ENCODE measurements at places on chromosomes 4 and X.

DNA sequence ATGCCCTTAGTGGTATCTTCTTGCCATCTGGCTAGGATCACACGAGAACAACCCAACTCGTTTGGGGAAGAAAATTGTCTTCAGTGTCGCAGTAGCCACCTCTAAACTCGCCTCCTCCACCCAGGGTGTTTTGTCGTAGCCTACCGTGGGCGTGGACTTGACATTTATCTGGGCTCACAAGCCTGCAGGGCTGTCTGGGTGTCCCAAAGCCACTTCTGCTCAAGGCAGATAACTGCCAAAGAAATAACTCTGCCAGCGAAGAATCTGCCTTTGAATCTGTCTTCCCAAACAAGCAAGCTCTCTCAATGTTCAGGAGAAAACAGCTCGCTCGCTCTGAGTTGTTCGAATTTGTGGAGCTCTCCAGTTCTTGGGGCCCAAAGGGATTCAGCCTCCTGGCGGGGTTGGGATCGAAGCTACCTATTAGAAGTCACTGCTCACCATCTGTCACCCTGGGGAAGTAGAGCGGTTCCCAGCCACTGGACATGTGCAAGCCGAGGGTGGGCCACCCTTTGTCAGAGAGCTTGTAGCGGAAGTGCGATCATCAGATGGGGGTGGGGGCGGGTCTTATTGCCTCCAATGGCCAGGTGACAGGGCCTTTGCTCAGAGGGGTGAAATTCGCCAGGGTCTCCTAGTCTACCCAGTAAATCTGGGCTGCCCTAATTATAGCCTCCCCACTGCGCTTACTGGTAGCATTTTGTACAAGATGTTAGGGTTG lies 14.8 kb downstream of the BLOC1S4 start:
- ATAC-seq, result no peak

- ATAC-seq, result no peak
Observed at GRCh38 chrX:123990602-123991001, 29.1 kb downstream of the STAG2 start.

GRCh38 chr4:146472404-146472803 lies 49.3 kb downstream of the SLC10A7 start:
- ATAC-seq, result no peak

GRCh38 chr4:63717384-63717783 lies 691.9 kb downstream of the TECRL start:
- ATAC-seq, result no peak

DNA sequence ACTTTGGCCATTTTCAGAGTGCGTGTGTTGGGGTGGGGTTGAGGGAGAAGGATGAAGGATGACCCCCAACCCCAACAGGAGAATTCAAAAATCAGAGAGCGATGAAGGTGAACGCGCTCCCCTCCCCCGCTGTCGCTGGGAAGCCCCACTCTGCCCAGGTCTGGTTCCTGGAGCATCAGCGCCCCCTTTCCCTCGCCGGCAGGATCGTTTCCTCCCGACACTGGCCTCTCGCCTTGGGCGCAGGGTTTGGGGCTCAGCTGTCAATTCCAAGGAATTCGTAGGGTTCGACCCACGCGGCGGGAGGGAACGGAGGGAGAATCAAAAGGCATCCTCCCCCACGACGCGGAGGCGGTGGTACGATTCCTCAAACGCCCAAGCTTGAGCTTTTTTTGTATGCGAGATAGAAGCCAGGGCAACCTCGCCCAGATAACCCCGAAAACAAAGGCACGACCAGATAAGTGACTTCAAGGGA lies 1.0 kb upstream of the PDGFRA start:
- ATAC-seq, result peak; percentile 30

DNA sequence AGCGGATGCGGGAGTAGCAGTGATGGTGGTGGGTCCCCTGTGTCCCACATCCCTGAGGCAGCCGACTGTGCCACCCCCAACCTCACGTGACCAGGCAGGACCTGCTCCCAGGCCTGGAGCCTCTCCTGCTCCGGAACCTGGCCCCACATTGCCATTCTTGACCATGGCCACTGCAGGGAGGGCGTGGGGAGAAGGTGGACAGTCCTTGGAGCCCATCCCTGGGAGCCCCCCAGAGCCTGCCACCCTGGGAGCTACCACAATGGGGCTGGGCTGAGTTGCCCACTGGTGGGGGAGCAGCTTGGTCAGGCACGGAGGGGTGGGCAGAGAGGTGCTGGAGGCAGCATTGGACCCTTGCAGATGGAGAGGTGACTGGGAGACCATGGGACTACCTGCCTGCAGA lies 36.8 kb downstream of the TMPRSS11A start:
- ATAC-seq, result no peak

DNA sequence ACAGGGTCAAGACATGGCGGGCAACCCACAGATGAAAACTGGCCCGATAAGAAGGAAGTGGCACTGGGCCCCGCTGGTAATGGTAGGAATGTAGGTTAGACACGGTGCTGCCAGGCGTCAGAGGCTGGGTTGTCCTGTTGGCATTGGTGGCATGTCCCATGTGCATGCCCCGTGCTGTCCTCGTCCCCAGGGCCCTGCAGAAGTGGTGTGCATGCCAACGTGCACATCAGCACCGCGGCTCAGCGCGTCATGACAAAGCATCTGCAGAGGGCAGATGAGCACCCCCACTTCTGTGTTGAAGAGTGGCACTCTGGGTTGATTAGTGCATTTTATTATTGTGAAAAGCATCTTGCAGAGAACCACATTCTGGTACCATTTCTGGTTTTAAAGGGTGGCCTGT lies 35.6 kb downstream of the NELFA start:
- ATAC-seq, result no peak

GRCh38 chr4:115575851-115576250 lies 462.4 kb upstream of the NDST4 start:
- ATAC-seq, result no peak

DNA sequence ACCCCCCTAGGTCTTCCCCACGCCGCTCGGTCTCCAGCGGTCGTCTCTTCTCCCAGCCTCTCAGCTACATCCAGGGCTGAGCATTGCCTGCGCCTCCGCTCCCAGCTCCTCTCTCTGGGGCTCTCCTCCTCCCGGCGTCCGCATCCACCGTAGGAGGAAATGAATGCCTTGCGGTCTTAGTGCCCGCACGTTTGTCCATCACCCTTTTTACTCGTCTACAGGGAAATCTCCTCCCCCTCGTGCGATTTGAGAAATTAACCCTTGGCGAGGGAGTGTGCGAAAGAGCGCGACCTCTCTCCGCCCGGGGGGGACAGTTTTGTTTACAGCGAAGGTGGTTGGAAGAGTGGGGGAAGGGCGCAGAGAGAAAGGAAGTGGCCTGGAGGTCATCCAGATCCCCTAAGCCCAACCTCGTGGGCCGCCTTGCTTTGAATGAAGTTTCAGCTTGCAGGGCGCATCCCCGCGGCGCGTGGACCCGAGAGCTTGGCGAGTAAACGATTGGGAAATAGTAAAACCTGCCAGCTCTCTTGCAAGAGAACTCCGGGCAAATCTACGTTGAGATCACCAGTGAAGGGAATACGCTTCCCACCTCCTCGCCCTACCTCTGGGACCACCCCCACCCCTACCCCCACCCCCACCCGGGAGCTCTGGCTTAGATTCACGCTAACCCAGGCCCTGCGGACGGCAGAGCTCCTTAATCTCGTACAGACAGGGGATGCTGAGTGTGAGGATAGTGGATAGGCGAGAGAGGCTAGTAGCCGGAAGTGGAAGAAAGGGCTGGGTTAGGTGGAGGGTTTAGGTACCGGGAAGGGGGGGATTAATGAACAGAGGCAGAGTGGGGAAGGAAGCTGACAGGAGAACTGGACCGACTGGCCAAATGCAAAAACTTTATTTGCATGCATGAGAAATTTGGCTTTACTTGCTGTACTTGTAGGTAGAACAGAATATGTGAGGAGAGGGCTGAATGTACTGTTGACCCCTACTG lies at the start of gene ELOVL6:
ELOVL6 (minus strand) TSS at position 181 of the 982 bp plus-strand sequence. CDS start 280 bp downstream, outside the sequence.
- no peak for ATAC-seq

DNA sequence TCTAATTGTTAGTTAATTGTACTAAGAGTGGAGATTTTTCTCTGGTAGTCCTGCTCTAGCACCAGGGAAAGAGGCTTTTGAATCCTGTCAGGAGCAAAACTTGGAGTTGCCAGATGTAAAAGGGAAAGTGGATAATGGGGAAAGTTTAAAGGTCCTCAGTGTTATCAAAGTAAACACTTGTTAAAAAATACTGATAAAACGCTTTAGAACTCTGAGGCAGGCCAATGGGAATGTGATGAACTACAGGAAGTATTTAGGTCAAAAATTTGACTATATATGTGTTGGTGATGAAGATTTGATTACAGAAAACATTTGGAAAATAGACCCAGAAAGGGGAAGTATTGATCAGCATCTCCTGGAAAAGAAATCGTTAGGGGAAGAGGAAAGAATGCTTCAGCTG lies 32.8 kb downstream of the SERPINA7 start:
- ATAC-seq, result no peak

DNA sequence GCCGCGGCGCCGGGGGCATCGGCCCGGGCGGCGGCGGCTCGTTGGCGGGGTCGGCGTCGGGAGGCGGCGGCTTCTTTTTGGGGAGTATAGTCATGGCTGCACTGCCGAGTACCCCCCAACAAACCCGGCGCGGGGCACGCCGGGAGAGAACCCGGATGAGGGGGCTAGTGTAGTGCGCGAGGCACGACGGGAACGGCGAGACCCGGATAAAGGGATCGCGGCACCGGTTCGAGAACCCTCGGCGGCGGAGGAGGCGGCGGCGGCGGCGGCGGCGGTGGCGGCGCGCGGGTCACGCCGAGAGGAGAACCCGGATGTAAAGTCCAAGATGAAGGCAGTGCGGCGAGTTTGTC lies at the start of gene OTUD5:
OTUD5 (minus strand) TSS at position 131 of the 350 bp plus-strand sequence; CDS start at position 94, 37 bp downstream.
- ATAC-seq, result peak; percentile 69

GRCh38 chr4:5931526-5931925 lies 38.6 kb upstream of the CRMP1 start:
- ATAC-seq, result no peak

DNA sequence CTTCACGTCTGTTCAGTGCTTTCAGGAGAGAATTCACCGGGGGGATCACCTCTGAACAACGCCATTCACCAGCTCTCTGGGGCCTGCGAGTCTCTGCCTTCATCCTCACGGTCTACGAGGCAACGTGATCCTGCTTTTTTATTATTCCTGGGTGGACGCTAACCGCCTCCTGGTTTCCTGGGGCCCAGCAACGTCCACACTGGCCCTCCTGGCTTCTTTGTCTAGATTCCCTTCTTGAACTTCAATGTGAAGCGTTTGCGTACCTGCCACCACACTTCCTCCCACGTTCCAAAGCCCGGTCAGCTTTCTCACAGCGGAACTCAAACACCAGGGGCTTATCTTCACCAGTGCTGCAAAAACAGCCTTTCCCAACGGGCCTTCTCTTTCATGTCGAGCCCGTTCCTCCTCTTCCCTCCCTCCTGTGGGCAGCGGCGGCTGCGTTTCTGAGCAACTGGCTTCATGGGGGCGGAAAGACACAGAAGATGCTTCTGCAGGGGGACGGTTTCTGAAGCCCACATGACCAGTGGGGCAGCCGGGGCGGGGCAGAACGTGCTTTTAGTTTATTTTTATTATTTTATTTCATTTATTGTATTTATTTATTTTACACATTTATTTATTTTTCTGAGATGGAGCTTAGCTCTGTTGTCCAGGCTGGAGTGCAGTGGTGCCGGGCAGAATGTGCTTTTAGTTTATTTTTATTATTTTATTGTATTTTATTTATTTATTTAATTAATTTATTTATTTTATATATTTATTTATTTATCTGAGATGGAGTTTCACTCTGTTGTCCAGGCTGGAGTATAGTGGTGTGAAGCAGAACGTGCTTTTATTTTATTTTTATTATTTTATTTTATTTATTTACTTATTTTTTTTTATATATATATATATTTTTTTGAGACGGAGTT lies 64.6 kb downstream of the CRLF2 start:
- no peak for ATAC-seq

GRCh38 chr4:54659313-54659712 lies 1.6 kb downstream of the KIT start:
- ATAC-seq, result no peak

- no peak for ATAC-seq
Observed at GRCh38 chr4:149403081-149403480, 412.6 kb downstream of the IQCM start.

All from activated CD4-positive, CD25-positive, alpha-beta regulatory T cell treated with anti-CD3 and anti-CD28 coated beads, Interleukin-2, amount 50 U/mL, for 24 hours (primary cell).